ENCODE measurements at places on chromosomes 1 and 21. TPM values are rescaled to one million over a fixed set of nuclear protein-coding genes. Genes with fewer than 3 reads are reported as not detected.

GRCh38 chr1:43632135-43632670 lies 17.7 kb upstream of the KDM4A start:
- DNase-seq = no peak

DNA sequence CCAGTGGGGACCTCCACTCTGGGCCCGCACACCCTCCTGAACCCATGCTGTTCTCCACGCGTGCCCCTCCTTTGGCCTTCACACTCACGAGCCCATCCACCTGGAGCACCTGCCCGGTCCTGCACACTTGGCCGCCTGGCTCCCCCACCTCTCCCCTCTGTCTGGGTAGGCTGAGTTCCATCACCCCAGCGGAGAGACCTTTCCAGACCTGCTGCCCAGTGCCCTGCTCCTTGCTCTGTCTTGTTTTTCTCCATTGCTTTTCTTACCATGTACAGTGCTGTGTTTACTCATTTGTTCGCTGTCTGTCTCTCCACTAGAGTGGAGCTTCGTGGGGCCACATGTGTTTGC lies 351.0 kb upstream of the VAMP3 start:
- no peak for DNase-seq

DNA sequence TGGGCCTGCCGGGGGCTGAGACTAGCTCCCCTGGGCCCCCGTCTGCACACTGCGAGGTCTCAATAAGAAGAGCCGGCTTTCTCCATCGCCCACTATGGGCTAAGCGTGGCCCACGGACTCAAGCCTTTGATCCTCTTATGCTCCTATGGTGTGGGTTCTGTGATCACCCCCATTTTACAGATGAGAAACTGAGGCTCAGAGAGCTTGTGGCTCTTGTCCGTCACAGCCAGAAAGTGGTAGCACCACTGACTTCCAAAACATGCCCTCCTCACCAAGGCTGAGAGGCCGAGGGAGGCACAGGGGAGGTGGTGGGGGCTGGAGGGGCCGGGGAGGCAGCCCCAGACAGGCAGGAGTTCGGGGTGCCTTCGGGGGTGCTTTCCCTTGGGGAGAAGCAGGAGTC lies 39.0 kb upstream of the CASZ1 start:
- DNase-seq = no peak

GRCh38 chr1:243471026-243471685 lies 215.3 kb downstream of the SDCCAG8 start:
- no peak for DNase-seq

GRCh38 chr1:59115865-59116264 lies 181.0 kb upstream of the FGGY start:
- no peak for DNase-seq

GRCh38 chr1:64388336-64388735 lies 81.6 kb upstream of the CACHD1 start:
- peak; percentile 94 for DNase-seq

DNA sequence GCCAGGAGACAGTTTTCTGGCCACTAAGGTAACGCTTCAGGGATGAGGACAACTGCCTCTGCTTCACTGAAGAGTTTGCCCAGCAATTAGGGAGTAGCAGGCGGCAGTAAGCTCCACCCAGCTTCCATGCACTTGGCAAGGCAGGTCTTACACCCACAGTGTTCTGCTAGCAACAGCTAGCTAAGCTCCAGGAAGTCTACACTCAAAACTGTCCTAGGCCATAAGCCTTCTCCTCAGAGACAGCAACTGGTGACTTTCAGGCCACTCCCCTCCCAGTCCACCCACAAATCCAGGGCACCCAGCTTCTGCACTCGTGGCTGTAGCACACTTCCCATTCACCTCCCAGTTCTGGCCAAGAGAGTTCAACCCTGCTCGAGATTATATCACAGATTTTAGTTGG lies 47.3 kb downstream of the KMO start:
- DNase-seq = no peak

- DNase-seq = no peak
These were observed 21.3 kb upstream of the GRIK3 start for GRCh38 chr1:37055631-37056030.

The PRDM16 gene
- total RNA-seq = 21.3 TPM

GRCh38 chr1:183958958-183959357 lies 78.6 kb downstream of the COLGALT2 start:
- DNase-seq = no peak

DNA sequence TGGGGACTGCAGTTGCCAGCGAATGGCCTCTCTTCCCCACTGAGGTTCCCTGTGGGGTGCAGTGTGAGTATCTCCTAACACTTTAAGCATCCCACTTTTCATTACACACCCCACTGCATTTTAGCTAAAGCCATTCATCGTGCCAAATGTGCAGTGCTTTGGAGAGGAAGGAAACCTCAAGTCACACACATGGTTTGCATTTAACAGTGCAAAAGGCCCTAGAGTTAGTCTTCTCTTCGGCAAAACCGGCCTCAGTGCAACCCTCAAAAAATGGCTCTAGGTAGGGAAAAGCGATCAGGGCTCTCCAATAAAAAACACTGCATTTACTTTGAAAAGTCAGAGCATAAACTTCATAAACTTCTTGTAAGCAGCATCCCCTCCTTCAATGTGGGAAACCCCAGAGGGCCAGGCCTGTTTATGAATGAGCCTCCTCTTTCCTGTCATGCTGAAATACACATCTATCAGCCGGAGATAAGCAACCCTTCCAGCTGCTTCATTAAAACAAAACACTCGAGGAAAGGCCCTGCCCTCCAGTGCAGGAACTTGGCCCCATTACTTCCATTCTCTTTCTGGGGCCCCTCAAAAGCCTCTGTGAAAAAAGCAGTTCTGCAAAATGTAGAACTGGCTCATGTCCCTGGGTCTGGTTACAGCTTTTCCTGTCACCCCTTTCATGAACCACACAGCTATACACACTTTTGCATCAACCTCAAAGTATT lies 184.0 kb downstream of the CDC7 start:
- DNase-seq = peak; percentile 71

DNA sequence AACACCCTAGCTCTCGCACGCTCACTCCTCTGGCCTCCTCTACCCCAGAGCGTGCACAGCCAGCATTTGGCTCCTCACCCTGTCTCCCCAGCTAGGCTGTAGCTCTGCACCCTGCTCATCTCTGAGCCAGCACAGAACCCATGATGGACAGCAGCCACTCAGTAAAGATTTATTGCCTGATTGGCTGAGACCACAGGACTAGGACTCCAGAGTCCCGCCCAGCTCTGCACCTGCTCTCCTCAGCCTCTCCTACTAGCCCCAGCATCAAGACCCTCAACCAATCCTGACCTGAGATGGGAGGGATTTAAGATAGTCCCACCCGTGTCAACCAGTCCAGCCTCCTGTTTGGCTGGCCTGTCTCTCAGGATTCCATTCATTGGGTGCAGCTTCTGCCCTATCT lies 9.3 kb downstream of the C1QB start:
- no peak for DNase-seq

The SPRTN gene
- total RNA-seq = 13.5 TPM

- DNase-seq = no peak
These were observed 34.9 kb downstream of the RSPH1 start for GRCh38 chr21:42461185-42461520.

GRCh38 chr1:94544706-94545490 lies 3.3 kb upstream of the F3 start:
- DNase-seq = peak; percentile 16

DNA sequence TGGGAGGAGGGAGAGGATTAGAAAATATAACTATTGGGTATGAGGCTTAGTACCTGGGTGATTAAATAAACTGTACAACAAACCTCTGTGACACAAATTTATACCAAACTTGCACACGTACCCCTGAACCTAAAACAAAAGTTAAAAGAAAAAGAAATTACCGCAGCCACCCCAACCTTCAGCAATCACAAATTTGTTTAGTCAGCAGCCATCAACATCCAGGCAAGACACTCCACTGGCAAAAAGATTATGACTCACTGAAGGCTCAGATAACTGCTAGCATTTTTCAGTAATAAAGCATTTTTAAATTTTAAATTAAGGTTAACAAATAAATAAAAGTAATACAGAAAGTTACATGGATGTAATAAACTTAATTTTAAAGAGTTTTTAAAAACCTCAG lies 14.4 kb upstream of the DEPDC1 start:
- no peak for DNase-seq

The HMGCS2 gene
- total RNA-seq = 0.28 TPM

The LDLRAD1 gene
- total RNA-seq = 30.1 TPM

DNA sequence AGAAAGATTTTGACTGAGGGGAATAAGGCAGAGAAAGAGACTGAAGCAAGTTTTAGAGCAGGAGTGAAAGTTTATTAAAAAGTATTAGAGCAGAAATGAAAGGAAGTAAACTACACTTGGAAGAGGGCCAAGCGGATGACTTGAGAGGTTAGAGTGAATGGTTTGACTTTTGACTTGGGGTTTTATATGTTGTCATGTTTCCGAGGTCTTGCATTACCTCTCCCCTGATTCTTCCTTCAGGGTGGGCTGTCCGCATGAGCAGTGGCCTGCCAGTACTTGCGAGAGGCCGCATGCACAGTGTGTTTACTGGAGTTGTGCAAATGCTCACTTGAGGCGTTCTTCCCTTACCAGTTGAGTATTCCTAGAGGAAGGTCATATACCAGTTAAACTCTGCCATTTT lies 13.0 kb upstream of the DENND2D start:
- DNase-seq = no peak

The CLEC20A gene
- total RNA-seq = not detected

DNA sequence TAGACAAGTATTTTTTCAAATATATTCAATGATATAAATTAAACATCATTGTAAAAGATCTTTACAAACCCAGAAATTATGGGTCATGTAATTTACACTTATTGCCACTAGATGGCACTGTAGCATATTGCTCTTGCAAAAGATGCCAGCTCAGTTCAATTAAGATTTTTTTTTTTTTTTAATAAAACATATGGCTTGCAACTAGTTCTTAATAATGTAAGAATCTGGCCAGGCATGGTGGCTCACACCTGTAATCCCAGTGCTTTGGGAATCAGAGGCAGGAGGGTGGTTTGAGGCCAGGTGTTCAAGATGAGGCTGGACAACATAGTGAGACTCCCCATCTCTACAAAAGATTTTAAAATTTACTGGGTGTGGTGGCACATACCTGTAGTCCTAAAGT lies 49.4 kb upstream of the DESI2 start:
- peak; percentile 53 for DNase-seq

DNA sequence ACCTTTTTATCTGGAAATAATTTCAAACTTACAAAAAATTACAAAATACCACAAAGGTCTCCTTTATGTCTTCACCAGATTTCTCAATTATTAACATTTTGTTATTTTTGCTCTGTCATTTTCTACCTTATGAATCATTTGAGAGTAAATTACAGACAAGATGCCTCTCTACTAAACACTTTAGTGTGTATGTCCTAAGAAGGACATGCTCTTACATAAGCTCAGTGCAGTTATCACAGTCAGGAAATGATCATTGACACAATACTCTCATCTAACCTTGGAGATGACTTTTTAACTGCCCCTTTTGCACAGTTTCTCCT lies 378.9 kb upstream of the RUNX1 start:
- no peak for DNase-seq

The HTR6 gene
- total RNA-seq = not detected

The TSSK3 gene
- 0.46 TPM for total RNA-seq

The KLF17 gene
- 0.28 TPM for total RNA-seq

GRCh38 chr21:46158666-46159300 lies 3.4 kb upstream of the FTCD start:
- no peak for DNase-seq

The AMY2A gene
- total RNA-seq = not detected

The HUNK gene
- 2.4 TPM for total RNA-seq

The HSD3B2 gene
- total RNA-seq = 1.6 TPM

- DNase-seq = peak; percentile 41
These were observed 3.1 kb downstream of the GJA5 start for GRCh38 chr1:147757015-147757990.

DNA sequence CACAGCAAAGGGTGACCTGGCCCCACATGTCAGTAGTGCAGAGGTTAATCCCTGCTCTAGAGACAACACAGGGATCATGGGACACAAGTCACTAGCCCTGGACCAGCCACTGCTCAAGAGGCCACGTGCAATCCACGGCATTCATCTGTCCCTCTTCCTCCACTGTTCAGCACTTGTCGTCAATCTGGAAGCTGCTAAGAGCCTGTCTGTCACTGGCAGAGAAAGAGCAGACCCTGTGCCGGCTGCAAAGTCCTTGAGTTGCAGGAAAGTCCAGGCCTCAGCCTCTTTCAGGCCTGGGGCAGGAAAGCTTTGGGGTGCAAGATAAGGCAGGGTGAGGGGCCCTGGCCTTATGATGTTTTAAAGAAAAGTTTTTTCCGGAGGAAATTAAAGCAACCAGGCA lies 16.7 kb downstream of the CELA2B start:
- no peak for DNase-seq

GRCh38 chr1:108830119-108831008 lies 26.5 kb downstream of the AKNAD1 start:
- peak; percentile 70 for DNase-seq

DNA sequence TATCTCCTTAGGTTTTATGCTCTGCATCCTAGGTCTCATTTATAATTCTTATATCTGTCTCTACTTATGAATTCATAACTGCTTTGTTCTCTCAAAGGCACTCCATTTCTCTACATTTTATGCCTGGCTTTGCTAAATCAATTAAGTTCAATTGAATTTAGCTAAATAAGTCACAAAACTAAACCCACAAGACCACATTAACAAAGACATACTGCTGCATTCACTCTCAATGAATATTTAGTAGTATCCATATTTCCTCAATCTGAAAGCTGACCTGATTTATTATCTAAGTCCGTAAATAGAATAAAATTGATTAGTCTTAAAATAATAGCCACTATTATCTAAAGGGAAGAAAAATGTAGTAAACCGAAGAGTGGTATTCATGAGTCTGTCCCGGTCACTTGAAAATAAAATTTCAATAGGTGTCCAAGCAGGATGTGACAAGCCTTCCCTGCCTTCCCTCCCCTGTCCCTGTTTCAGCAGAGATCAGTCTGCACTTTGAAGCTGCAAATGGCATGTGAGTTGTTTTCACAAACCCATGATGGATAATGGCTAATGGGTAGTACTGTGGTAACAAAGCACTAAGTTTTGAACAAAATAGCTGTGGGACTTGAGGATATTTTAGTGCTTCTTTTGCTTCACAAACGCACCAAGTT lies 295.0 kb upstream of the NCAM2 start:
- DNase-seq = no peak

- no peak for DNase-seq
These were observed 4.1 kb downstream of the ORC1 start for GRCh38 chr1:52400131-52400530.

The MAEL gene
- not detected for total RNA-seq

The NES gene
- 57.4 TPM for total RNA-seq

- DNase-seq = no peak
These were observed 32.6 kb downstream of the NIBAN1 start for GRCh38 chr1:184941735-184942134.

GRCh38 chr1:76770979-76771378 lies 96.3 kb upstream of the ST6GALNAC5 start:
- peak; percentile 20 for DNase-seq

- DNase-seq = no peak
These were observed 17.0 kb upstream of the CAPN8 start for GRCh38 chr1:223682502-223682901.

The CHI3L1 gene
- 46.4 TPM for total RNA-seq

The HIVEP3 gene
- 8.9 TPM for total RNA-seq

- no peak for DNase-seq
These were observed 46.3 kb downstream of the XCL2 start for GRCh38 chr1:168497376-168497950.

- no peak for DNase-seq
These were observed 550.1 kb downstream of the LTN1 start for GRCh38 chr21:28442624-28443023.

Measured in lung (tissue), 17 donors.